ENCODE measurements at places on chromosomes 4 and X.

- no peak for DNase-seq
Measured at GRCh38 chrX:40462795-40463194, 118.0 kb upstream of the ATP6AP2 start.

DNA sequence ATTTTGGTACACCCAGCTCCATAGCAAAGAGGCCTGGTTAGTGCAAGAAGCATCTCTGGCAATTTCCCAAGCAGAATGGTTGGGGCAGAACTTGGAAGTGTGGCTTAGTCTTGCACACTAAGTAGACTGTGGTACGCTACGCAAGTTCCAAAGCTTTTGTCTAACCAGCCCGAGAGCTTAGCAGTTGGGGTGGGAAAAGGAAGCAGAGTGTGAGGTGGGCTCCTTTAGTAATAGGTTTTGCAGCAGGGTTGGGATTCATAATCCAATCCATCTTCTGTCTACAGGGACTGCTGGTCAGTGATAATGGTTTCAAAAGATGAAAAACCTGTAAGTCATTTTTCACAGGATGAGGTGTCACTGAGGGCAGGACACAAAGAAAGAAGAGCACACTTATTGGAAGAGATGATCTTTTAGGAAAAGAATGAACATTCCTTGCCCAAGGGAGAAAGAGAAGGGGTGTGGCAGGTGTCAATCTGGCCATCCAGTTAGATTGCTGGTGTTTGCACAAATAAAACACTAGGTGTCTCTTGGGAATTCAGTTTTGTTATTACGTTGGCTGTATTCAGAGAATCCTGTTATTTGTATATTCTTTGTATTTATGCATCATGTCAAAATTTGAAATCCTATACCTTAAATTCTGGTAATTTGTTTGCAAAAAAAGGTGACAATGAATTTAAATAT, 244.3 kb downstream of the GPAT3 start:
- no peak for DNase-seq

DNA sequence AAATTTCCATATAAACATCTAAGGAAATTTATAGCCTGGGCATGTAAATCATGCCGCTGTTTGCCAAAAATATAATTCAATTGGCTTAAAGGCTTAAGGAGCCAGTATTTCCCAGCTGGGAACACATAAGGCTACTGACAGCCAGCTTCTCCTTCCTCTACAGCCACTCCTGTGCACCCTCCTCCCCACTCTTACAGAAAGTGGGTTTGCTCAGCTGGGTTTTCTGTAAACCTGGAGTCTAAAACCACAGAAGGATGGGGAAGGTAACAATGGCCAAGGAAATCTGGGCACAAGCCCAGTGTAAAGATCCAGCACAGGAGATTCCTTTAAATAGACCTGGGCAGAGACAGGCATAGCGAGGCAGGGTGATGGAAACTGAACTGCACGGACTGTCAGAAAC, 18.5 kb downstream of the ACSL1 start:
- DNase-seq, result no peak

GRCh38 chr4:98664959-98665358, 6.5 kb upstream of the TSPAN5 start:
- no peak for DNase-seq

DNA sequence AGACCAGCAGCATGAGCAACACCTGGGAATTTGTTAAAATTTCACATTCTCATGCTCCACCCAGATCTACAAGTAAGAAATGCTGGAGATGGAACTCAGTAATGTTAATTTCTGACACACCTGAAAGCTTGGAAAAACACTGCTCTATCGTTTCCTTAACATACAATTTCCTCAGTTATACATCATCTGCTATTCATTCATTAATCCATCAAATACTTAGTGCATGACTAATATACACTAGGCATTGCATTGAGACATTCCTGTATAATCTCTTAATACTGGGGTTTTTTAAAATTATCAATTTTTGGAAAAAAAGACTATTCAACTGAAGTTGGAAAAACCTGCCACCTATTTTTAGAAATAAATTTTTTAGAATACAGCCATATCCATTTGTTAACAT, 106.1 kb downstream of the CHM start:
- no peak for DNase-seq

GRCh38 chrX:154140206-154140605, 3.8 kb upstream of the OPN1LW start:
- no peak for DNase-seq

GRCh38 chr4:1693131-1693896, 9.2 kb upstream of the FAM53A start:
- peak; percentile 47 for DNase-seq

GRCh38 chrX:155263854-155264628, at the start of gene RAB39B:
Gene RAB39B (minus strand): TSS chrX:155264491. CDS start chrX:155264288, 203 bp downstream.
- peak; percentile 73 for DNase-seq

DNA sequence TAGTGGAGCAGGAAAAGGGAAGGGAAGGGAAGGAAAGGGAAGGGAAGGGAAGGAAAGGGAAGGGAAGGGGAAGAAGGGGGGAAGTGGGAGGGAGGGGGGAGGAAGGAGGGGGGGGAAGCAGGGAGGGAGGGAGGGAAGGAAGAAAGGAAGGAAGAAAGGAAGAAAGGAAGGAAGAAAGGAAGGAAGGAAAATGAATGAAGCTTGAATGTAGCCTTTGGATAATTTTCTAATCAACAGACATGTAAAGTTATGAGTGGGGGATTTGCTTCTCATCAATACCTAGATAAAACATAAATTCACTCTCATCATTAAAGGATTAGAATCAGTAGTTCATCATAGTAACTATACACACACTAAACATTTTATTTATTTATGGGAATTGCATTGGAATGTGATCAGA, 446.9 kb upstream of the FAM241A start:
- no peak for DNase-seq
